ENCODE measurements at places on chromosomes 3 and 15.

DNA sequence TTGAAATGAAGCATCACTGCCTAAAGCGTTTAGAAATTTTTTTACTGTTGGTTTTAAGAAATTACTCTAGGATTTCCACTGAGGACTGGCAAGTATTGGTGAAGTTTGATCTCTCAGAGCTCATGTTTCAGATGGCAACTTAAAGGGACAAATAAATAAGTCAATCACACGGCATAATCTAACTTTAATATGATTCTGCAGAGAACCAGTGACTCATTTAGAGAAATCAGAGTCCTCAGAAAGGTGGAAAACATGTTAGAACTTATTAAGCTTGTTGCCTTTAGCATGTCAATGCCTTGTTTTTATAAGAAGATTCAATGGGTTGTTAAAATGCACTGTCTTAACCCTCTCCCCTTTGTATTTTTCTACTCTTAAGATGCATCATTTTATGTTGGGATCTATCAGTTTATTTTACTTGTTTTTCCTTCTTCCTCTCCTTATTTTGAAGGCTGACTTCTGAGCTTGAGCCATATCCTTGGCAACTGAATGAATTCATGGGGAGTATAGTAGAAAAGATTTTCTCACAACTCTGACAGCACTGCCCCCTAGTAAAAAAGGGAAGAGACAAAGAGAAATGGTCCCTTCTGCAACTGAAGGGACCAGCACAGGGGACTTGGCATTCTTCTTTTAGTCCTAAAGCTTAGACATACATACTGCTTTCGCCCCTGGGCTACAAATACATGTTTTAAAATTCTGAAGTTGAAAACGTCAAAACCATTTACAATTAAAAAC lies 431.2 kb downstream of the LPP start:
- DNase-seq, result no peak

DNA sequence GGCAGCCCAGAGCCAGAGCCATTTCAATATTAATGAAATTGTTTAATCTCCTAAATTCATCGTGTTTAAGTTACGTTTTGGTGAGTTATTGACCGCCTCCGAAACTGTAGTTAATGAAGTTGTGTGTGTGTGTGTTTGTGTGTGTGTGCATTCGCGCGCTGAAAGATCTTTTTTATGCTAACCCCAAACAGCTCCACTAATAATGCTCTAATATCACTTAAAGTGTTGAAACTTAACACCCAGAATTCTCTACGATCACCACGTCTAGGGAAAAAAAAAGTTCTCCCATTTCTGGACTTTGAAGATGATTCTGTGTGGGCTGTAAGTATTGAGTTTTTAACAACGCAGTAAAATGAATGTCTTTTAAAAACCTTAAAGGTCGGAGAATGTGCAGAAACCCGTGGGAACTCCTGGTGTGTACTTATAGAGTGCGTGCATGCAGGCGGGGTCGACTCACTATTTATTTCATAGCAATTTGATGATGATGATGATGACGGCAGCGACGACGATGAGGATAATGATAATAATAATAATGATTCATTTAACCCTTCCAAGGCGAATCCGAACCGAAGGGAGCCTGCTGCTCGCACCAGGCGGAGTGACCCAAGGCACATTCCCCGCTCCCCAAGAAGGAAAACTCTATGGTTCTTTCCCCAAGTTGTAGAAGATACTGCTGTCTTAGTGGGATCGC lies 1.4 kb upstream of the FOXB1 start:
- DNase-seq, result no peak

DNA sequence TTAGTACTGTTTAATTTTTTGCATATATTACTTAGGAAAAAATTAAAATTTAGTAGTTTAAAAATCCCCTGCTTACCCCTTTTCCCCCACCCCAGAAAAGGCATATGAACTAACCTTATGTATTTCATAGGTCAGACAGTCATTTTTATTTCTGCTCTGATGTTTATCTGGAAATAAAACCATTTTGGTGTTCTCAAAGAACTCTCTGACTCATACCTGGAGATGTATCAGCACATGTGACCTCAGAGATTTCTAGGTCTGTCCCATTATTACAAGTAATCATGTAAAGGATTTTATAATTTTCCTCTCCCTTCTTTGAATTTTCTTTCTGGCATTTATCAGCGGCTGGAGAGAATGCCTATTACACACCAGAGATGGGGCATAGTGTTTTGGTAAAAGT lies 14.1 kb upstream of the CCR8 start:
- no peak for DNase-seq

DNA sequence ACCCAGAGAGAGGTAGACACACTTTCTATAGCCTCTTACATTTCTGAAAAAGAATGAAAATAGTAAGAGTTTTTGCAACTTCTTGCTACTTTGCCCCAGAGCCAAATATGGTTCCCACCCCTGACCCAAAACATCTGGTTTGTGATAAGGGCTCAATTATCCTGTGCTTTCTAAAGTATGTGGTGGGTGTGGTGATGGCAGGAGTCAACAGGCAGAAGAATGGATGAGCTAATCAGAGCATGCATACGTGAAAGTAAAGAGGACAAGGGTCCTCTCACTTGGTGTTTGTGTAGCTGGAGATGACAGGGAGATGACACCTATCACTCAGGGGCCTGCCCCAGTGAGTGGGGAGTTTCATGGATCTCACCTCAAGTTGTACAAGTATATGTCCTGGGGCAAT lies 19.1 kb downstream of the KBTBD8 start:
- no peak for DNase-seq

DNA sequence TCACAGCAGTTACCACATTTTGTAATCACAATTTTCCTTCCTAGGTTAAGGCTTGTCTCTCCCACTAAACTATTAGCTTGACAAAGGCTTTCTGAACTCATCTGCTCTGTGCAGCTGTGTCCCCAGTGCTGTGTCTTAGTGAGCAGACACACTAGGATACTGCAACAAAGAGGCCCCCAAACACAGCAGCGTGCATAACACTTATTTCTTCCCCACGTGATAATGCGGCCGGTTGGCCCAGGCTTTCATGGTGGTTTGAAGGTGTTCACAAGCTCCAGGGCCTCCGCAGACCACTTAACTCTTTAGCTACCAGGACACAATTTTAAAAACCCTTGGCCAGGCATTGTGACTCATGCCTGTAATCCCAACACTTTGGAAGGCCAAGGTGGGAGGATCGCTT lies 2.2 kb upstream of the HDAC11 start:
- DNase-seq, result peak; percentile 48

GRCh38 chr3:130773366-130773765 lies 26.7 kb upstream of the PIK3R4 start:
- peak; percentile 72 for DNase-seq

DNA sequence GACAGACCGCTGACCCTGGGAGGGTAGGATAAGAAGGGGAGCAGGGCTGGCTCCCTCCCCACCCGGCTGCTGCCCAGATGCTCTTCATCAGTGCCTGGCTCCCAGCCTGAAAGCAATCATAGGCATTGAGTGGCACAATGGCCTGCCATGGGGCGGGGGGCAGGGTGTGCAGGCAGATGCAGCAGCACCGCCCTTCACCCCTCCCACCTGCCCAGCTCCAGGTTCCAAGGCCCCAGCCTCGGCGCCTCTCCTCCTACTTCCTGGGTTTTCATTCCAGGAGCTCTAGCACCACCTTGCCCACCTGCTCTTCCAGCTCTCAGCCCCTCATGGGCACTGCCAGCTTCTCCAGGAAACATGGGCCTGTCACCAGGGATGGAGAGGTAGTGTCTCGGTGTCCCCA lies 101.7 kb downstream of the MEGF11 start:
- DNase-seq, result peak; percentile 85

- no peak for DNase-seq
Measured at GRCh38 chr15:61633951-61634350, 404.8 kb upstream of the RORA start.

DNA sequence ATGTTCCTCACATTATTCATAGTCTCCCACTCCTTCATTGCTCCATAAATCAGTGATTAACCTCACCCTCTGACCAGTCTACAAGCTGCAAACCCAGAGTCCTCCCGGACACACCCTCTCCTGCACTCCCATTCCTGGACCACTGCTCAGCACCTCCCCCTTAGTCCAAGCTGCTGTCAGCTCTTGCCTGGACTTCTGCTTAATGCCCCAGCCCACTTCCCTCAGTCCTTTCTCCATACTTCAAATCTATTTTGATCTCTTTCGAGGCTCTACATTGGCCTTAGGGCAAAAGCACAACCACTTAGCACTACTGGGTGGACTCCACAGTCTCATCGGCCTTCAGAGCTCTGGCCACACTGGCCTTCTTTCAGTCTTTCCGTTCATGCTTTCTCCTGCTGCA lies 79.4 kb upstream of the FAM98B start:
- no peak for DNase-seq

DNA sequence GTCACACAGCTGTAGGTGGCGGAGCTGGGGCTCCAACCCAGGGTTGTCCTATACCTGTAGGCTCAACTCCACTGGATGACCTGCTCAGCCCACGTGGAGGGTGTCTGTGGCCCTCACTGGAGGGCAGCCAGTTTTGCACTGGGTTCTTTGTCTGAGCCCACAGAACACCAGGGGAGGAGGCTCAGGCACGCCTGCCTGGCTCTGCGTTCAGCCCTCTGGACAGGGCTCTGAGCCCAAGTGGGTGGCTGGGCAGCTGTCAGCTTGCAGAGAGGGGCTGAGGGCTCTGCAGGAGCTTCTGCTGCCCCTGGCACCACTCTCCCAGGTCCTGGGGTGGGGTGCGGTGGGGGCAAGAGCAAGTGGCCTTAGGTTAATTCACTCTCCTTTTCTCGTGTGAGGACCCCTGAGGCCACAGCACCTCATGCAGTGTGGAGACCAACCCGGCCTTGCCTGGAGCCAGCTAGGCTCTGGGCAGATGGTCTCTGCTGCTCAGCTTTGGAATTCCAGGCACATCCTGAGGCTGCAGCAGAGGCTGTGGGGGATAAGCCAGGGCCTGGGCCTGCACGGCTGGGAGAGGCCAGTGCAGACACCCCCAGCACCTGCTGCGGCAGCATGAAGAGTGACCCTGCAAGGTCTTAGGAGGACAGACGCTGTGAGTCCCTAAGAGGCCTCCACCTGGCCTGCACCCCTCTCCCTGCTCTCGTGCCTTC lies 23.5 kb downstream of the DUSP7 start:
- no peak for DNase-seq

GRCh38 chr3:178097576-178097975 lies 438.7 kb upstream of the KCNMB2 start:
- DNase-seq, result no peak

- no peak for DNase-seq
Measured at GRCh38 chr3:130692455-130692854, 54.2 kb downstream of the PIK3R4 start.

- DNase-seq, result no peak
Measured at GRCh38 chr3:138846262-138846791, 11.6 kb upstream of the PIK3CB start.

DNA sequence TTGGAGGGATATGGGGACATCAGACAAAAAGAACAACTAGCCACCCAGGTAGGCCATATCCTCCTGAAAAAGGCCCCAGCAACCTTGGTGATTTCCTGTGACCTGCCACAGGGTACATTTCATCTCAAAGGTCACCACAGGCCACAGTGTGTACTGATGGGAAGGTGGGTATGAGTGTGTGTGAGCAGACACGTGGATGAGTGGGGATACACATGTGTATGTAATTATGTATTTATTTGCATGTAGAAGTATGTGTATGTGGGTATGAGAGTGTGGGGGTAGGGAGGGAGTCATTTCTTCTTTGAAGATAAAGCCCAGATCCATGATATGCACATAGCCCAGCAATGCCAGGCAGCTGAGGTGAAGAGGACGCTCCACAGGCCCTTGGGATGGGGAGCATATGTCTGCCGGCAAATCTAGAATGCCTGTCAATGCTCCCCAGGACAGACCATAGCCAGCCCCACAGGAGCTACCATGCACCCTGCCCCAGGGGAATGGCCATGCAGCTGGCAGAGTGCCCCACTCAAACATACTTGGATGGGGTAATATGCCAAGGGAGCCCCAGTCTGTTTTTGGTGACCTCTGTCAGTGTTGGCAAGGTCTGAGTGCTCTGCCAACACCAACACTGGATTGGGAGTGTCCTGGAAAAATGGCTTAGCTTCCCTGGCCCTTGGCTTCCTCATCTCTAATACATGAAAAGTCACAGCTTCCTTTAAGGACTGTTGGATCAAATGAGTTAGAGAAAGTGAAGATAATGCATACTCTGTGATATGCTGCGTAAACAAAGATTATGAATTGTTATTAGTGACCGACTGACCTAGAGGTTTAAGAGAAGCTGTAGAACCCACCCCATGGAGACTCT lies 42.4 kb downstream of the RAB6B start:
- no peak for DNase-seq

- DNase-seq, result no peak
Measured at GRCh38 chr3:56364665-56365064, 103.6 kb downstream of the ERC2 start.

DNA sequence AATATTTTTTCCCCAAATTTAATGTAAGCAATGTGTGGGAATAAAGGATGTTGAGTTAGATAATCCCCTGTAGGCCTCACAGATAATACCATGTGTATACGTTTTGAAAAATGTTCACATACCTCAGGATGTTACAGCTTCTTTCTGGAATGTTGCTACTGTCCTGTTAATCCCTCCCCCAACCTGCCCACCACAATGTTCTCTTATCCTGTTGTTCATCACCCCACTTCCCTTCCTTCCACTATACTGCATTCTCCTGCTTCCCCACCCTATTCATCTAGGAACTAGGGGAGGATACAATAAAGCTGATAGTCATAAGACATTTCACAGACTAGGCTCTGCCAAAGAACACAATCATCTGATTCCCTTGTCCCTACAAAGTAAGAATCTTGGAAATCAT lies 92.1 kb downstream of the IGF2BP2 start:
- no peak for DNase-seq

DNA sequence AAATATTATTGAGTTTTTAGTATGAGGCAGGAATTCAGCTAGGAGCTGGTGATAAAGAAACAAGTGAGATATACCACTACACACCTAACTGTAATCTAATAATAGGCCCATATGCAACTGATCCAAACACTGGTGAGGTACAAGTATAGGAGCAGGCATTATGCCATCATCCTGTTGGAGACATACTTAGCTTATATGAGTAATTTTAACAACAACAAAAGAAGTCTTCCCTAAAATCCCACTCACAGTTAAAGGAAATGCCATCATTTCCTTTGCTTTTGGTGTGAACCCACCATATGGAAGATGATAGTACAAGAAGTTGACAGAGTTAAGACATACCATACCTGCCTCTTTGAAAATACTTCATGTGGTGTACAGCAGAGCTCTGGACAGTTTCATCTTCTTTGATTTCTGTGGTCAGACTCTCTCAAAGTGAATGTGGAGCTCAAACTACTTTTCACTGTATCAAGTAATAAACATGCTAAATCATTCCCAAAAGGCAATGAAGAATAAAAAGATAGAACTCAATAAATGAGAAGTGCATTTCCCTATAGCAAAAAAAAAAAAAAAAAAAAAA lies 85.5 kb downstream of the CD200R1L start:
- no peak for DNase-seq

GRCh38 chr3:58998476-58999117 lies 51.2 kb downstream of the CFAP20DC start:
- DNase-seq, result no peak

- DNase-seq, result no peak
Measured at GRCh38 chr15:78002996-78003395, 74.5 kb downstream of the TBC1D2B start.
